ENCODE measurements at places on chromosomes 12 and 14.
A peak's percentile ranks its signal among the peaks of the same experiment; 100 is the strongest.

- no peak for DNase-seq
Measured at GRCh38 chr12:91142221-91142631, 30.9 kb upstream of the LUM start.

DNA sequence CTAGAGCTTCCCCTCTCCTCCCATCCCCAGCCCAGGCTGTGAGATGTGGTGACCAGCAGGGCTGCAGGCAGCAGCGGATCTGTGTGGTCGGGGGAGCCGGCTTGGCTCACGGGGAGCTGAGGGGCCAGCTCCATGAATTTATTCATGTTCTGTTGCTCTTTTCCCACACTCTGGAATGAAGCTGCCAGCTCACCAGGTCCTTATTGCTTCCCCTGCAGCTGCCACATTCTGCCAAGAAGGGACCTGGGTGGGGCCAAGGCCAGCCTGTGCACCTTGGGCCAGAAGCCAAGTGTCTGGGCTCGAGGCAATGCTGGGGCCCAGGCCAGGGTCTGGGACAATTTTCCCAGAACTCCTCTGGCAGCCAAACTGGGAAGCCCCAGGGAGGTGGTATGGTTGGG, 2.5 kb upstream of the C1QL4 start:
- no peak for DNase-seq

DNA sequence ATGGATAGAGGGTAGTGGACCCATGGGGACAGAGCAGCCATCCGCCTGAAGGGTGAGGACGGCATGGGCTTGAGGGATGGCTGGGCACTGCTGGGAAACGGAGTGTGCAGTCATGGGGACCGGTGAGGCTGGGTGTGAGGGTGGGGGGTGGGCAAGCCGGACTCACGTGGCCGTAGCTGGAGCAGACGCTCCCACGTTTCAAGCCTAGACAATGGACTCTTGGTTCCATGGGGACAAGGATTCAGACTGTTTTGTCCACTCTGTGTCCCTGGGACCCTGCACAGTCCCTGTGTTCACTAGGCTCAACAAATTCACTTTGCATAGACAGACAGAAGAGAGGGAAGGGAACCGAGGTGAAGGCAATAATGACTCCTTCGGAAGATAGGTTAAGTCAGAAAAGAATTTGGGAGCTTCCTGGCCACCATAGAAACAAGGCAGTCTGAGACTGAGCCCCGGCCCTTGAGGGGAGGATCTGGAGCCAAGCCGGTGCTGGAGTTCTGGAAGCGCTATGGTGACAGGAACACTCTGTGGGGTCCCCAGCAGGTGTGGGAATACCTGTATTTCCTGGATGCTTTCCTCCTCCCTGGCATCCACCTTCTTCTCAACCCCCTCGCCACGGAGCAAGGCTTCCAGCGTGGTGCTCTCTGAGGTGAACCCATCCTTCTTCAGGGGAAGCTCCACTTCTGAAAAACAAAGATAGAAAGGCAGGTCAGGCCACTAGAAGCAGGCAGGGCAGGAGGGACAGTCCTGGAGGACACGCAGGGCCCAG, 162.5 kb downstream of the DPF3 start:
- DNase-seq, result peak; percentile 61

- no peak for DNase-seq
Measured at GRCh38 chr12:15037091-15037687, 64.3 kb downstream of the PDE6H start.

DNA sequence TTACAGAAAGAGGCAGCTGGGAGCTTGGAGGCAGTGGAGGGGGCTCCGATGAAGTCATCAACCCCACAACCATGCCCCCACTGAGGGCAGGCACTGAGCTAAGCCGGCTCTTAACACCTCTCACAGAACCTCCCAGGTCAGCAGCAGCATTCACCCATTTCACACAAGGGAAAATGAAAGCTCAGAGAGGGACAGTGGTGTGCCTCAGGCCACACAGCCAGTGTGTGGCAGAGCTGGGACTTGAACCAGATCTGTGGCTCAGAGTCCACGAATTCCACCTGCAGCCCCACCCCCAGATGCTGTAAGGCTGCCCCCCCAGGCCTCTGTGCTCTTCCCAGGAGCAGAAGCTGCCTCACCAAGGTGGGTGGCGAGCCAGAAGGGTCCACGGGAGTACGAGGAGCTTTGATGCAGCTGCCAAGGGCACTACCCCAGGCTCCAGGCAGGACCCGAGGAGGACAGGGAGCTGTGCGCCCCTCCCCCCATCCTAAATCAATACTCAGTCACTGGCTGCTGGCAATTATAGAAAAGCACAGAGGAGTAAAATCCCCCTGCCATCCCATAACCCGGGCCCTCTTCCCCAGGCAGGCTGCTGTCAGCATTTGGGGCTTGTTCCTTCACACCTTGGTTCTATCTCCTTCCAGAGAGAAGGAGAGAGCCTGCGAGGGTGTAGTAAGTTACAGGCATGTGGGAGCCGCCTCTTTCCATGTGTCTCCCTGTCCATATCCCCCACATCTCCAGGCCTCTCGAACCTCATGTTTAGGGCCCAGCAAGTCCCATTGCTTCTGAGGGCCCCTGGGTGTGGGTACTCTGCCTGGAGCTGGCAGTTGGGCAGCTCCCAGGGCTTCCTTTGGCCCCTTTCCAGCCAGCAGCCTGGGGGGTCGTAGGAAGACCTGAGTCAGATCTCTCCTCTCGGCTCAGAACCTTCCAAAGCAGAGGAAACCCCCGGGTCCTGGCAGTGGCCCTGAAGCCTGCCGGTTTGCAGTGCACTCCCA, 47.6 kb downstream of the FAM222A start:
- peak; percentile 31 for DNase-seq

GRCh38 chr12:92467886-92468285, 234.9 kb upstream of the PLEKHG7 start:
- no peak for DNase-seq

DNA sequence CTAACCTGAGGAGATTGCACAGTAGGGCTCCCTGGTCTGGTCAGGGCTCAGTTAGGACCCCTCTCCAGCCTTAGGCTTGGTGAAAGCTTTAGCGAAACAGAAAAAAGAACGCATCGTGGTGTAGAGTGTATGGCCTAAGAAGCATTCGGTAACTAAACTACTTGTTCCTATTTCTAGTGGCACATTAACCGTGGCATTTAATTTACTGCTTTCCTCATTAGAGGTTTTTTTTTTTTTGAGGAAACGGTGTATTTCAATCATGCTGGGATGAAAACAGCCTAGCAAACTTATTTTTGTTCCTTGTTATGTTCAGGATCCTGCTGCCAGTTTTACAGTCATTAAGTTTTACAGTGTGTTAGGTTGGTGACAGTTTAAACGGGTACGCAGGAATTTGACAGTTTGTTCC, 518 bp upstream of the OSBPL8 start:
- no peak for DNase-seq

- no peak for DNase-seq
Measured at GRCh38 chr12:56769868-56770267, 6.7 kb downstream of the HSD17B6 start.

DNA sequence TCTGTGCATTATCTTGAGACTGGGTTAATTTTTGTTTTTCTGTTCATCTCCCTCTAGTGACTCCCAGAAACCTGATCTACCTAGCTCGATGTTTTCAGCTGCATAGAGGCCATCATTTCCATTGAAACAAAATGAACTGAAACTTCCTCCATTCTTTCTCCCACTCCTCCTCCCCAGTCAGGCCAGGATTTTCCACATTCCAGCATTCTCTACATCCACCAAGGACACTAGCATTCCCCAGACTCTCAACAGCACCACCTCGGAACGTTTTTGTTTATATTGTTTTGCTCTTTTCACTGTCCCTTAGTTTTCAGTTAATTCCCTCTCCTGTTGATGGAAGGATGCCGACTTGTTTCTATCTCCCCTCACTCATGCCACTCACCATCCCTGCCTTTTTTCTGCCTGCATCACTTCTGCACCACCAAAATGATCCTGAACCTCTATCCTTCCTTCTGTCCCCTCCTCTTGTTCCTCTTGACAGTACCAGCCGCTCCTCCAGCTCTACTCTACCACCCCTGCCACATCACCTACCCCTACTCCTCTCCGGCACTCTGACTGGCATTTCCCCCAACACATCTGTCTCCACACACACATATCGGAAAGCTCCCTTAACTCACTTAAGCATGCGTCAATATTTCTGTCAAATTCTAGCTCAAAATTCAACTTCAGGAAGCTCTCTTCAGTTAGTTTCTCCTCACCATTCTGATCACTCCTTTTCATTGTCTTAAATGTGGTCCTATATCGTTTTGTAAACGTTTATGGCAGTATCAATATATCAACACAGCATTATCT, 13.2 kb downstream of the OR6S1 start:
- DNase-seq, result no peak

GRCh38 chr12:128911861-128912260, 58.6 kb downstream of the GLT1D1 start:
- DNase-seq, result no peak

DNA sequence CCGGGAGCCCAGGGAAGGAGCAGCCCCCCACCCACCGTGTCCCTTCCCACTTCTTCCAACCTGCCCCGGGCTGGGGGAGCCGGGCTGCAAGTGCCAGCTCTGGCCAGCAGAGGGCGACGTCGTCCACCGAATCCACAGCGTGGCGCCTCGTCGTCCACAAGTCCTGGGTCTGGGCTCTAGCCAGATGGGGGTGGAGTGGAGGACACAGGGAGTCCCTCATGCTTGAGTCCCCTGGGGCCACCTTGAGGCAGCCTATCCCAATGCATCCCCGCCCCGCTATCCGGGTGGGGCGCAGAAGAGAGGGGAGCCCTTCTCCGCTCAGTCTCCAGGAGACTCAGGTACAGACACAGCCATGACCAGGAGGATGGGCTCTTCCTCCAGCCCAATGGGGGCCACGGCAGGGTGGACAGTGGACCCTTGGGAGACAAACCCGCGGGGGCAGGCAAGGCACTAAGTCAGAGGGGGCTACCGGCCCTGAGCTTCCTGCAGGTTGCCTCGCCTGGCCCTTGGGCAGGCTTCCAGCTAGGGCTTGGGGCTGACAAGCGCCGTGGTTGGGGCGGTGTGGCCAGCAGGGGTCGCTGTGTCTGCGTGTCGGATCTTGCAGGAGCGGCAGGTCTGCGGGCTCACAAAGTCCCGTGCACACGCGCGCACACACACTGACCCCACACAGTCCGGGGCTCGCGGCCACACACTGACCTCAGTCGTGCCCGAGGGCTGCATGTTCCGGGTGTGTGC, 5.5 kb downstream of the AQP5 start:
- peak; percentile 95 for DNase-seq

GRCh38 chr12:110199339-110200123, 75.4 kb downstream of the IFT81 start:
- DNase-seq, result no peak

DNA sequence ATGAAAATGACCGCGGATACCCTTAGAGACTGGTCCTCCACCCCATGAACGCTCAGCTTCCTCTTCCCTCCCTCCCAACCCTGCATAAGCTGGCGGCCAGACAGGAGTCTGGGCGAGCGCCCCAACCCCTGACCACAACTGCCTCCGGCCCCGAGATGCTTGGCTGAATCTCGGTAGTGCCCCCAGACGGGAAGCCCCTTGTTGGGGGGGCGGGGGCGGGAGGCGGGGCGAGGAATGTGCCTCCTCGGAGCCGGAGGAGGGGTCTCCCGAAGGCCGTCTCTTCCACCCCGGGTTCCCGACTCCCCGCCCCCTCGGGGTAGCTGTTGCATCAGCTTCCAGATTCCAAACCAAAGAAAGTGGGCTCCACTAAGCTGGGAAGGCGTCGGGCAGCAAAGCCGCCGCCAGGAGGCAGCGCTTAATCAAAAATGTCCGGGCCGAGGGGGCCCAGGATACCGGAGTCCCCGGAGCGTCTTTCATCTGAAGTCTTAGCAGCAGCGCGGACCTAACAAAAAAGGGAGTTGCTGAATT, 7.1 kb upstream of the MRPL52 start:
- DNase-seq, result no peak

DNA sequence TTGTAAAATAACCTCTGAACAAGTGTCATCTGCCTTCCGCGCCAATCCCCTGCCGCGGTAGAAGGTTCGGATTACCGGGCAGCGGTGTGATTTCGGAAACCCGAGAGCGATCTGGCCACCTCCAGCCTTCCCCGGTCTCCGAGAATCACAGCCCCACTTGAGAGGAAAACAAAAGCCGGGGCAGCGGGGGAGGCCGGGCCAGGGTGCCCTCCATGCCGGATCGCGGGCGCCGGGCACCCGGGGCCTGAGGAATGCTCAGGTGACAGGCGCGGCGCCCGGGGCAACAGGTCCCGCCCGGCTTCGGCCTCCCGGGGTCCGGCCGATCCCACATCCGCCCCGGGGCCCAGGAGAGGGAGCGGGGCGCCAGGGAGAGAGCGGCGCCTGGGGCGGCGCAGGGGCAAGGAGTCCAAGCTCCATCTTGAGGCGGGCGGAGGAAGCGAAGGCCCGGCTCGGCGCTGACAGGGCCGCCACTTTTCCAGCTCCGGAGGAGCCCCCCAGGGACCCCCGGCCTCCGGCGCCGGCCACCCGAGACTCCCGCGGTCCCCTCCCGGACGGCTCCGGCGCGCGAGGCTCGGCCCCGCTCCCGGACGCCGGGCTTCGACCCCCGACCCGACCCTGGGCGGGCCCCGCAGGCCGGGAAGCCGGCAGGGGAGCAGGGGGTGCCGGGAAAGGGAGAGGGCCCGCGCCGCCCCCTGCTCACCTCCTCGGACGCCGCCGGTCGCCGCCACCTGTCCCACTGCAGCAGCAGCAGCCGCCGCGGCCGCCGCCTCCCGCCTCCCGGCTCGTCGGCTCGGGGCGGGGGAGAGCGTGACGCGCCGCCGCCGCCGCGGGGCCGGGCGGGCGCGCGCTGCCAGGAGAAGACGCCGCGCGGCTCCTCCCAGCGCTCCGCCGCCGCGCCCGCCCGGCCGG, at the start of gene CLIP1:
TSS of gene CLIP1 (minus strand) at position 849 of the 909 bp plus-strand sequence. CDS start 42,217 bp downstream, outside the sequence.
- peak; percentile 88 for DNase-seq

GRCh38 chr12:71838676-71839075, 883 bp upstream of the TBC1D15 start:
- DNase-seq, result no peak

- no peak for DNase-seq
Measured at GRCh38 chr12:44143175-44143574, 307.3 kb downstream of the TMEM117 start.

DNA sequence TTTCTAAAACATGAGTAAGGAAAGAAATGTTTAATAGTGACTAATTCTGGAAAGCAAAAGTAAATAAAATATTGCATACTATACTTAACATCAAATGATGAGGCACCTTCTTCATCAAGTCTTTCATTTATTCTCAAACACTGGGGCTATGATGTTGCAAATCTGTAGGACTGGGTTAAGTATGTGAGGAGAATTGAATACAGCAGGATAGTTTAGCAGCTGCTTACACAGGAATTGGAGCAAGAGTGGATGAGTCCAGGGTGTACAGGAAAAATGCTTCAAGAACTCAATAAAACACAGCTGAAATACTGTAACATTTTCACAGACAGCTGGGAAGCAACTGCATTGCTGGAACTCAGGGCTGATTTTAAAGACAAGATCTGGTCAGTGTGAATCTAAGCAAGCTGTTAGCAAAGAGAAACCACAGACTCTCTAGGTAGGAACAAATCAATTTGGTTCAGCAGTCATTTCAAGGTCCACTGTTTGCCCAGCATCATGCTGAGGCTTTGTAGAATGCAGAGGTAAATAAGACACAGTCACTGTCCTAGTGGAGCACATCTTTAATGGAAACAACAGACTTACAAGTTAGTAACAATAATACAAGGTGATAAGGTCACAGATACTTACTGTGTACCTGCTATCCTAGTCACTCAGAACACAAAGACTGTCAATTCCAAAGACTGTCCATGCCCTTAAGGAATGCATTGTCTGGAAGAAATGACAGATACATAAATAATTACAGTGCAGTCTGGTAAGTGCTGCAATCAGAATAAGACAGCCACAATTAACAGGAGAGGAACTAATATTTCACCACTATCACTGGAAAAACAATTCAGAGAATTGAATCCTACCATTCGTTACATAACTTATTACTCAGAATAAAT, 96.8 kb upstream of the DACT1 start:
- no peak for DNase-seq

- no peak for DNase-seq
Measured at GRCh38 chr12:66916189-66916588, 237.3 kb upstream of the GRIP1 start.

- no peak for DNase-seq
Measured at GRCh38 chr14:23355871-23356435, 3.3 kb upstream of the SLC22A17 start.
